ENCODE measurements at places on chromosomes 12 and 14.

GRCh38 chr12:131784909-131785762, 43.1 kb upstream of the MMP17 start:
- no peak for ATAC-seq

DNA sequence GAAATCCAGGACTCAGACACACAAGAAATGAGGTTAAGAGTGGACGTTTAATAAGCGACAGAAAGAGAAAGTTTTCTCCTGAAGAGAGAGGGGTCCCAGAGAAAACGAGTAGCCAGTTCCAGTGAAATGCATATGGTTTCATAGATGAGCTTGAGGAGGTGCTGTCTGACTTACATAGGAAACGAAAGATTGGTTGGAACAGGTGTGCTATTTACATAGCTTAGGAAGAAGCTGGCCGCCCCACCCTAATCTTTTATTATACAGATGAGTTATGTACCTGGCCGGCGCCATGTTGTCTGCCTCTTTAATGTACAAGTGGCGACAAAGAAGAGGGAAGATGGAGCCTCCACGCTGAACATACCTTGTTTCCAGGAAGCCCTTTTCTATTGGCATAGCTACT, 223.0 kb downstream of the SLC6A15 start:
- no peak for ATAC-seq

DNA sequence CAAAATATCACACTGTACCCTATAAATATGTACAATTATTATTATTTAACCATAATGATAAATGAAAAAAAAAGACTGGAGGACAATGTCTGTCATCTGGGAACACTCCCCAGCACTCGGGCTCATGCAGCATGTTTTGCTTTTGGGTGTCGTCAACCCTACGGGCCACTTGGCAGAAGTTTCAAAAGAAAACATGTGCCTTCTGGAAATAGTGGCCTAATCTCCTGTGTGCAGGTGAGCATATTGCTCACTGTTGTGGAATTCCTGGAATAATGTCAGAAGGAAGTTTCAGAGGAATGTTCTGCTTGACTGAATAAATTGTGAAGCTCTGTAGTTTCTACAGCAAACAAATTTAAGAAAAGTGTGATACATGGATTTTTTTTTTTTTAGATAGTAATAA, 298.3 kb downstream of the SSPN start:
- no peak for ATAC-seq

DNA sequence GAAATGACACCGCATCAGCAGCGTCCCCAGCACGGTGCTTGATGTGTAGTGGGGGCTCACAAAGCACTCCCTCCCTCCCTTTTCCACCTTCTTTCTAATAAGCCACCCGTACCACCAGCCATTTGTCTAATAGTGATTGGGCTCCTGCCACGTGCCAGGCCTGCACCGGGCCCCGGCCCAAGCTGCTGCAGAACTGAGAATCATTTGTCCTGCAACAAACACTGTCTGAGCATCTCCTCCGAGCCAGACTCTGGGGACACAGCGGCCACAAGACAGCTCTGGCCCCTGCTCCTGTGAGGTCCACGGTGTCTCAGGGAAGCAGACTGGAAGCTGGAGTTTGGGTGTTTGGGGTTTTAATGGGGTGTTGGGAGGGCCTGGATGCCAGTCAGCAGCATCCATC, 43.9 kb downstream of the MVK start:
- no peak for ATAC-seq

- ATAC-seq: peak; percentile 44
Observed at GRCh38 chr12:106138633-106139421, at the start of gene NUAK1. NUAK1 (minus strand) TSS chr12:106138954; CDS start chr12:106138653, 301 bp downstream.

Measured in activated T-helper 17 cell treated with anti-CD3 and anti-CD28 coated beads, Interleukin-2, amount 50 U/mL, for 72 hours (primary cell).